ENCODE measurements at places on chromosomes 12 and 14.
A peak's percentile ranks its signal among the peaks of the same experiment; 100 is the strongest.

DNA sequence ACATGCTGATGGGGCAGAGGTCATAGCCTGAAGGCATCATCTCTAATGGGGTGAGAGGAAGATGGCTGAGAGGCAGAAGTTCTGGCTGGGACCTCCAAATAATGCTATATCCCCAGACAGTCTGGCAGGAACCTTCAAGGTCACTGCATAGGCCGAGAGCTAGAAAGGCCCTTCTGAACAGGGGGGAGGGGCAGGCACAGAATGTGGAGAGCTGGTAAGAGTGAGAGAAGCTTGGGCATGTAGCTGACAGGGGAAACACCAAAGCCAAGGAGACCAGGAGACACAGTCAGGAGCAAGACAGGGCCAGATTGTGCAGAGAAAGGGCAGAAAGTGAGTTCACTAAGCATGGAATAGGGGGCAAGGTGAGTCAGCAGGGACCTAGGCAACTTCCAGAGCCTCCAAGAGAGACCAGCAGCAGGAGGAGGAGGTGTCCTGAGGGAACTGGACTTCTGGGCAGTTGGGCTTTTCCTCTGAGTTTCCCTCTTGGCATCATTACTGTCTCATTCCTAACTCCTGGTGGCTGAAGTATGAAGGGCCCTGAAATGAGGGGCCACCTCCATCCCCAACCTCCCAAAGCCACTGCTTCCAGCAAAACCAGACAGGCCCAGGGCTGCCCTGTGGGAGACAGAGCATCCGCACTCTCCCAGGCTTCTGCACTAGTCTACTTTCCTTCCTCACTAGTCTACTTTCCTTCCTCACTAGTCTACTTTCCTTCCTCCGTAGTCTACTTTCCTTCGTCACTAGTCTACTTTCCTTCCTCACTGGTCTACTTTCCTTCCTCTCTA, 17.1 kb downstream of the ANO2 start:
- DNase-seq: no peak

DNA sequence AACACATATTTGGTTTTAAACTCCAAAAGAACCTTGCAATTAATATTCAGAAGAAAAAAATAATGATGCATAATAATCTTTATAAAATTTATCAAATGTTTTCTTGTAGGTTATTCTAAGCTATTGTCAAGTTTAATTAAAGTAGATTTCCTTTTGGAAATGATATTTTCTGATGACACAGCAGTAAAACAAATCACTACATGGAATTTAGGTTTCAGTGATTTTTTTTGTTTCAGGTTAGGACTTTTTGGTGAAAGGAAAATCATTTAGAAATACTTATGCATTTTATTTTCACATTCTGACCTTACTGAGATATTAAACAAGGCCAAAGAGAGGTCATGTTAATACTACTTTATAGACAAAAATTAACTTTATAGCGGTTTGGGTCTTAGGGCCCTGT, 1067.2 kb downstream of the TMTC2 start:
- DNase-seq: no peak

DNA sequence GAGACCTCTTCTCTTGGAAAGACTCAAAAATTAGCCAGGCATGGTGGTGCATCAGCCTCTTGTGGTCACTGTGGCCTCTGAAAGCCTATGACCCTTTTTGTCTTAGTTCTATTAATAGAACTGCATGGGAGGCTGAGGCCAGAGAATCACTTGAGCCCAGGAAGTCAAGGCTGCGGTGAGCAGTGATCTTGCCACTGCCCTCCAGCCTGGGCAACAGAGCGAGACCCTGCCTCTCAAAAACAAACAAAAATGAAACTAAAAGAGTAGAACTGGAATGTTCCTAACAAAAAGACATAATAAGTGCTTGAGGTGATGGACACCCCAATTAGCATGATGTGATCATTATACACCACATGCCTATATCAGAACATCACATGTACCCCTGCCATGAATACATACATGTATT, 197.0 kb upstream of the EEA1 start:
- no peak for DNase-seq

DNA sequence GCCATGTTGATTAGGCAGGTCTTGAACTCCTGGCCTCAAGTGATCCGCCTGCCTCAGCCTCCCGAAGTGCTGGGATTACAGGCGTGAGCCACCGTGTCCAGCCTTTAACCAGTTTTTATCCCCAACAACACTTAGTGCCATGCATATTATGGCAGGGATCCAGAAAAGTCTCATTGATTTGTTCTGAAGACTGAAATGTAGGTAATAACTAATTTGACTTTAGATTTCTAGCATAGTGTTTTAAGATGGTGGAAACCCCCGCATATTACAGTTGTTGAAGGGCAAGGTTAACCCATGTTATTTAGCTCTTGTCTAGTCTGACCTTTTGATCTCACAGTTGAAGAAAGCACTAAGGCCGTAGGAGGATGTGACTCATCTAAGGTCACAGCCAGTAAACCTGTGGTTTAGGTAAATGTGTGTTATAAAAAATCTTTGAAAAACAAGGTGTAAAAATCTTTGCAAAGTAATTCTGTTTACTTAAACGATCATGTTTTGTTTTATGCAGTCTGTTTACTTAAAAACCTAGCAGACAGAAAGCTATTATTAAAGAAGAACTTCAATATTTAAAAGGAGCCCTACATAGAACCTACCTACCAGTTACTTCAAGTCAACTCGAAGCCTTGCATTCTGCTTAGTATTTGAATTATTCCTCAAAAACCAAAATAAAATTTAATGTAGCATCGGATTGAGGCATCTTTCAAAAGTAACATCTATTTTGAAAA, 24.8 kb downstream of the BICDL1 start:
- DNase-seq: no peak

GRCh38 chr12:59040043-59040442, 119.7 kb upstream of the LRIG3 start:
- DNase-seq: no peak

GRCh38 chr14:65574611-65575010, 162.1 kb downstream of the FUT8 start:
- no peak for DNase-seq

DNA sequence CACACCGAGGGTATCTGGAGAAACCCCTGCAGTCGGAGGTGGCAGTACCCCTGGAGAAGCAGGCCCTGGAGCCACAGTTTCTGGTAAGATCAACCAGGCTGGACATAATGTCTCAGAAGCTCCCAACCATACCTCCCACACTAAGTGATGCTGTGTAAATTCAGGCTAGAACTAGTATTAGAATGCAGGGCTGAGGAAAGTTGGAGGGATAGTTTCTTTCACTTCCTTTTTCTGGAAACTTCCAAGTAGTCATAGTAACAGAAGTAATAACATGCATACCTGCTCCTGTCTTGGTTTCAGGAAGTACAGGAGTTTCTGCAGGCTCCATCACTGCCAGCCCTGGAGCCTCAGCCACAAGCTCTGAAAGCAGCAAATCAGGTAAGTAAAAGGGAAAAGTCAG, 228.1 kb upstream of the CNTN1 start:
- no peak for DNase-seq

DNA sequence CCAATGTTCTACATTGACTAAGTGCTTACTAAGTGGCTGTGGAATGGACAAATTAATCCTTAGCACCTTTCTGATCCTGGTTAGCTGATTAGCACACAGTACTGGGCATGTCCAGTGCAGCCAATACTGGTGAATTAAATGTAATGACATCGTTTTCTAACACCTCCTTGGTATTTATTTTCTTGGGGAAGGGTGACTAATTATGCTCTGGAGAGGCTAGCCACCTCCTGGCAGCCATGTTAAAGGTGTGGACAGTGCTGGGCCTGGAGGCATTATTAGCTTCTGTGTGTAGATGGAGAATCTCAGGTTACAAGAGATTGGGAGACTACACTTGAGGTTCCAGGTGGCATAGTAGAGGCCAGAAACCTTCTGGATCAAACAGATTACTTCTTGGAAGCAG, 230.9 kb upstream of the DDHD1 start:
- no peak for DNase-seq

- peak; percentile 27 for DNase-seq
Observed at GRCh38 chr12:108856428-108857157, 790 bp downstream of the SSH1 start.

- DNase-seq: no peak
Observed at GRCh38 chr12:132194056-132194455, 49.8 kb downstream of the NOC4L start.

- DNase-seq: no peak
Observed at GRCh38 chr12:118166946-118167345, 31.0 kb downstream of the PEBP1 start.

GRCh38 chr12:7645395-7646177, 20.1 kb downstream of the APOBEC1 start:
- no peak for DNase-seq

DNA sequence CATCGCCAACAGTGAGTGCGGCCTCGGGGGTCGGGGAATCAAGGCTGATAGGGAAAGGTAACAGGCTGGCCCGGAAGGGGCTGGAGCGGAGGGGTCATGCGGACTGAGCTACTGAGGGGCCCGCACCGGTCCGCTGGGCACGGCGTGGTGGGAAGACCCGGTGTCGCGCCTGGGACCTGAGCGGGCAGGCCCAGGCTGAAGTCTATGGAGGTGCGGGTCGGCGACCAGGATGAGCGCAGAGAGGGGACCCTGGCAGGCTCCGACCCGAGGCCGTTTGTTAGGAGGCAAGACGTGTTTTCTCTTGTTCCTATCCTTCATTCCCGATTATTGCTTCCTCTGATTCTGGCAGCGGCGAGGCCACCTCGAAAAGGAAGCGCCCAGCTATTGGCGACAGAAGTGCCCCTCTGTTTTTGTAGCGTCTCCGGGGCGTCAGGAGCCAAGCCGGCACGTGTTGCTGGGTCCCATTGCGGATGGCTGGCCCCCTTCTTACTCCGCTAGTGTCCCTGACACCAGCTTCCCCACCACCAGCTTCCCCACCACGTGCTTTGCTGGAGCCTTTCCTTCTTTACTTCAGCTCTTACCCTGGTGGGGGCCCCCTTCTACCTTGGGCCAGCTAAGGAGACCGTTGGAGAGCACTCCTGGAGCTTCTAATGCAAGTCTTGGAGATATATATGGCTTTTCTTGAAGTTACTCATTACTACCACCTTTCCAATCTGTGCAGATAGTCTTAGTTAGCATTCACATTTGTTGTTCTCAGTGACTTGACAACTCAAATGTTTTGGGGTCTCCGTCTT, 653 bp downstream of the PA2G4 start:
- no peak for DNase-seq

- DNase-seq: no peak
Observed at GRCh38 chr12:7127916-7128626, 618 bp downstream of the RBP5 start.

DNA sequence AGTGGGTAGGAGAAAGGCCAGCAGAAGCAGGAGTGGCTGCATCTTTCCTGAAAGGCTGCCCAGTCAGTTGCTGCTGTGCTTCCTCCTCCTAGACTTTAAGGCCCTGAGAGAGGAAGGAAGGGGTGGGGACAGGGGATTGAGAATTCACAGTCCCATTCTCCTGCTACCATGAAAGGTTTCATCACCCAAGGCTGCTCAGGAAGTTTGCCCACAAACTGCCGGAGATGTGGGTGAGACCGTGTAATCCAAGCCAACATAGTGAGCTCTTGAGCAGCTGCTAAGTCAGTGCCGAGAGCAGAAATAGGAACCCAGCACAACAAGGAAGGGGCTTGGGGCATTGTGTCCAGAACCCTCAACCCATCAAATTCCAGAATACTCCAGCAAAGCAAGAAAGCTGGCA, at the start of gene CTSG:
Gene CTSG, minus strand, starts transcription at position 69 of the 400 bp plus-strand sequence. Its CDS starts 27 bp downstream, at position 42.
- no peak for DNase-seq

- DNase-seq: no peak
Observed at GRCh38 chr12:113136990-113137511, 1.5 kb upstream of the RASAL1 start.

GRCh38 chr14:23441076-23441475, 5.6 kb upstream of the MYH7 start:
- DNase-seq: no peak

GRCh38 chr14:74863274-74863673, 12.7 kb downstream of the PROX2 start:
- no peak for DNase-seq

- DNase-seq: no peak
Observed at GRCh38 chr12:28570811-28571210, 380.6 kb downstream of the CCDC91 start.

DNA sequence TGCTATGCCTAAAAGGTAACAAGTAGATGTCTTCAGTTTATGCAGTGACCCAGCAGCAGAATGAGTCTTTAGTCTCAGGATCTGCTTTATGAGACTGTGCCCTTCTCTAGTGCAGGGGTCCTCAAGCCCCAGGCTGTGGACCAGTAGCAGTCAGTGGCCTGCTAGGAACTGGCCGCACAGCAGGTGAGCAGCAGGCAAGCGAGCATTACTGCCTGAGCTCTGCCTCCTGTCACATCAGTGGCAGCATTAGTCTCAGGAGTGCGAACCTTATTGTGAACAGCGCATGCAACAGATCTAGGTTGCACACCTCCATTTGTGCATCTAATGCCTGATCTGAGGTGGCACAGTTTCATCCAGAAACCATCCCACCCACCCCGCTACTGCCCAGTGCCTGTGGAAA, 38.4 kb downstream of the LRP6 start:
- DNase-seq: no peak

DNA sequence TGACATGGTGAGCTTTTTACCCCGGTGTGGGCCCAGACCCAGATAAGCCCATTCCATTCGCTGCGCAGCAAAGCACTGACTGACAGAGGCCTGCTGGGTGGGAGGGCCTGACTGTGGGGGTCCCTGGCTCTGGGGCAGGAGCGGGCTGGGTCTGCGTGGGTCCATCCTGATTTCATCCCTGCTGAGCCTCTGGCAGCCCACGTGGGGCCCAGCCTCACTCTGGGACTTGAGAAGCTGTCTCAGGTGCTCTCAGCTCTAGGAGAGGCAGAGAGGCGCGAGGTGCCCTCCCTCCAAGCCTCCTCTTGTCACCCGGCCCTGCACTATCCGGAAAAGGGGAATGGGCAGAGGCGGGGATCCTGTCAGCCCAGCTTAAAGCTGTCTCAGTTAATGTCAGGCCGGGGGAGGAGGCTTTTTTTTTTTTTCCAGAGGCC, 927 bp downstream of the ABCB9 start:
- DNase-seq: no peak

GRCh38 chr14:79831195-79831892, 380.0 kb downstream of the DIO2 start:
- DNase-seq: no peak

GRCh38 chr12:116665666-116666304, 72.1 kb downstream of the SPRING1 start:
- no peak for DNase-seq

DNA sequence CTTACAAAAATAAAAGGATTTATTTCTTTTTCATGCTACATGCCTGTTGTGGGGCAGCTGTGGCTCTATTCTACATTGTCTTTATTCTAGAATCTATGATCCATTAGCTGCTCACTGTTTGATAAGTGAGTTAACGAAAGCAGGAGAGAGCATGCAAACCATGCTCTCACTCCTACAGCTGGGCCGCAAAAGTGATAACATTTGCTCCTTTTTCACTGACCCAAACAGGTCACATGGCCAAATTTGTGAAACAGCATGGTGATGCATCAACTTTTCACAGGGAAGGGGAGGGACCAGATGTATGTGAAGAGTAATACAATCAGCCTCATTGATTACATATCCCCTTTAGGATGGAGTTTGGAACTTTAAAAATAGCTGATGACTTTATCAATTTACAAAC, 456.9 kb upstream of the SYT1 start:
- no peak for DNase-seq

DNA sequence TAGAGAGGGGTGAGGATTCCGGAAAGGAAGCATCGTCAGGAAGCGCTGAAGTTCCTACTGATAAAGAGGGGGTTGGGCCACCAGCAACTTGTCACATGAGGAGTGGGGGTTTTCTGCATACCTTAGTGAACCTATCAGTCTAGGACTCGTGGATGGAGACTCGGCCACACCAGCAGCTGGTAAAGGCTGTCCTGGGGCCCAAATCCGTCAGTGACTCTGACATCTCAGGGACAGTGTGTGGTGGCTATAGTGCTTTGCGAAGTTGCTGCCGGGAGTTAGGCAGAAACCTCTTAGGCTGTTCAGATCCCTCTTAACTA, 16.4 kb downstream of the RNASE2 start:
- no peak for DNase-seq

Data from activated naive CD4-positive, alpha-beta T cell (primary cell).